ENCODE measurements at places on chromosomes 5 and 9.

GRCh38 chr9:109258481-109259302 is 62.2 kb downstream of the EPB41L4B start:
- DNase-seq: peak; percentile 38

- DNase-seq: no peak
These were observed 77.5 kb upstream of the SPATA31D4 start for GRCh38 chr9:81850724-81851123.

- no peak for DNase-seq
These were observed 26.6 kb upstream of the PIP5K1B start for GRCh38 chr9:68678430-68678829.

- DNase-seq: no peak
These were observed 84.6 kb upstream of the DNAH5 start for GRCh38 chr5:14028938-14029584.

GRCh38 chr9:7333719-7334118 is 465.9 kb downstream of the DMAC1 start:
- no peak for DNase-seq

GRCh38 chr9:89839449-89839848 is 234.6 kb downstream of the GADD45G start:
- DNase-seq: no peak

DNA sequence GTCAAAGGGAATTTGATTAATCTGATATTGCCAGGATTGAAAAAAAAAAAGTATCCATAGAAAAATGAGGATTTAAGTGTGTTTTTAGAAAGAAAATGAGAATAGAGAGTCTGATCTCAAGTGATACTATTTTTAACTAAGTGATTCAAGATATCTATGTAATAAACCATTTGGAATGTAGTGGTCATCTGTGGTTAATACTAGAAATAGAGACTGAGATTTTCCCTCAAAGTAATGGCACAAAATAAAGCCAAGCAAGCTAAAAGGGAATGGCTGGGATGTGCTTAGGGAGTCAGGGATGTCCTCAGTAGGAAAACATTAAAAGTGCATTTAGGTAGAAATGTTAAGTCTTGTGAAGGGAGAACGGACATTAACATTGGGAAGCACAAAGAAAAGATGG is 90.6 kb downstream of the FBXO4 start:
- no peak for DNase-seq

- DNase-seq: no peak
These were observed 511 bp downstream of the CYSTM1 start for GRCh38 chr5:140175367-140176030.

GRCh38 chr5:62779010-62779422 is 200.4 kb downstream of the LRRC70 start:
- DNase-seq: peak; percentile 10

GRCh38 chr9:69063839-69064238 is 28.3 kb downstream of the FXN start:
- no peak for DNase-seq

DNA sequence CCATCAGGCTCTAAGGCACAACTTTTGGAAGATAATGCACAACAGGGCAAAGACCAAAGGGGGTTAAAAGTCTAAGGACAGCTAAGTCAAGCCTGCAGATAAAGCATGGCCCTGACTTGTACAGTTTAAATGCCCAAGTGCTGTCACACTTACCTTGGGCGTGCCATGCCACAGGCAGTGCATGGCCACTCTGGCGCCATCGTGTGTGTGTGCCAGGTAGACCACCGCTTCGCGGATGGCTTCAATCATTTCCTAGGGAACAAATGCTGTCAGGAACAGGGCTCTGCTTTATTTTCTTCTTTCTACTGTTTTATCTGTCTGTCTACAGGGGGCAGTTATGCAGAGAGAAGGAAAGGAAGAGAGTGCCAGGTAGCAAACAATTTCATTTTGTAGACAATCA is 19.3 kb downstream of the PUM3 start:
- no peak for DNase-seq

GRCh38 chr9:87089506-87089905 is 142.2 kb upstream of the GAS1 start:
- no peak for DNase-seq

GRCh38 chr5:9707732-9708462 is 77.7 kb upstream of the TAS2R1 start:
- DNase-seq: no peak

- no peak for DNase-seq
These were observed 305.7 kb upstream of the KCNN2 start for GRCh38 chr5:114056185-114056538.

GRCh38 chr5:154972476-154973080 is 31.7 kb downstream of the MRPL22 start:
- DNase-seq: no peak

- no peak for DNase-seq
These were observed 111.4 kb upstream of the SLC1A3 start for GRCh38 chr5:36494841-36495601.

- no peak for DNase-seq
These were observed 202.9 kb downstream of the SGCD start for GRCh38 chr5:156529892-156530291.

GRCh38 chr9:77949751-77950436 is 81.7 kb downstream of the GNAQ start:
- no peak for DNase-seq

DNA sequence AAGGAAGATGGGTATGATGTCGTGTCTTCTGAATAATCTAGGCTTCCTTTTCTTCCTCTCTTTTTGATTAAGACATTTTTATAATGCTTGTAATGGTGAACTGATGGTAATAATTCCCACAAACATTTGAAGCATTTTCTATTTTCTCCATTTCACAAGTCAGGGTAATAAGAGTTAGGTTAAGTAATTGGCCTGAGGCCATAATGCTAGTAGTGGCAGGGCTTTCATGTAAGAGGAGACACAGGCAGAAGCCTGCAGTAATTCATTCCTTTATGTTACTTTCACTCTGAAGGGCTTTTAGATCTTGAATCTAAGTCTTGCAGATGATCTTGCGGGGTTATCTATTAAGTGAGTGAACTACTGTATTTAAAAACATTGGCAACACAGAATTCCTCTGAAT is 374.9 kb downstream of the MAT2B start:
- DNase-seq: no peak

- no peak for DNase-seq
These were observed 63.8 kb downstream of the ATP10B start for GRCh38 chr5:160788102-160788660.

DNA sequence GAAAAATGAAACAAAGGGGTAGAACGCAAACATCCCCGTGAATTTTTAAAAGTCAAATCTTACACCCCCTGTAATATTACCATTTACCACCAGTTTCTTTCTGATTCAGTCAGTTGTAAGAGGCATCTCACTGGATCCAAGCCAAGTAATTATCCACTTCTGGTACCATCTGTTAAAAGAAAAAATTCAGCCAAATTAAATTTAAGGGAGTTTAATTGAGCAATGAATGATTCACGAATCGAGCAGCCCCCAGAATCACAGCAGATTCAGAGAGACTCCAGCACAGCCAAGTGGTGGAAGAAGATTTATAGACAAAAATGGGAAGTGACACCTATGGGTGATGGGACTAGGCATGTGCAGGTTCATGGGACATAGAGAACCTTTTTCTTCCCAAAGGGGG is 29.9 kb upstream of the MTMR12 start:
- DNase-seq: no peak

DNA sequence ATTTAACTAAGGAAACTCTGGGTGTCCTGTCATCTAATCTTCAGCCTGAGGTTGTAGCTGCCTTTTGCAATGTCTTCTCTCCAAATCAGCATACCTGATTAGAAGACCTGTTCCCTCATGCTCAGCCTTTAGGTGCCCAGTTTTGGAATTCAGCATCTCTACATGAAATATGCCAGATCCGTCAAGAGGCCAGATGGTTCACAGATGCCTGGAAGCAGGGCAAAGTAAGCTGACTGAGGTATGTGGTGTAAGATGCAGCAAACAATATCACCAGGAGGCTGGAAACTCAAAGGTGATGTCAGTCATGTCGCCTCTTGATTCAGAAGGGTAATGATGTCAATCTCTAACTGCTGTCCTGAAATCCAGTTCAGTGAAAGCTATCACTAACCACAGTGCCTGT is 324.4 kb downstream of the PRELID2 start:
- DNase-seq: no peak

GRCh38 chr5:60843386-60843935 is 608 bp downstream of the ELOVL7 start:
- DNase-seq: no peak

DNA sequence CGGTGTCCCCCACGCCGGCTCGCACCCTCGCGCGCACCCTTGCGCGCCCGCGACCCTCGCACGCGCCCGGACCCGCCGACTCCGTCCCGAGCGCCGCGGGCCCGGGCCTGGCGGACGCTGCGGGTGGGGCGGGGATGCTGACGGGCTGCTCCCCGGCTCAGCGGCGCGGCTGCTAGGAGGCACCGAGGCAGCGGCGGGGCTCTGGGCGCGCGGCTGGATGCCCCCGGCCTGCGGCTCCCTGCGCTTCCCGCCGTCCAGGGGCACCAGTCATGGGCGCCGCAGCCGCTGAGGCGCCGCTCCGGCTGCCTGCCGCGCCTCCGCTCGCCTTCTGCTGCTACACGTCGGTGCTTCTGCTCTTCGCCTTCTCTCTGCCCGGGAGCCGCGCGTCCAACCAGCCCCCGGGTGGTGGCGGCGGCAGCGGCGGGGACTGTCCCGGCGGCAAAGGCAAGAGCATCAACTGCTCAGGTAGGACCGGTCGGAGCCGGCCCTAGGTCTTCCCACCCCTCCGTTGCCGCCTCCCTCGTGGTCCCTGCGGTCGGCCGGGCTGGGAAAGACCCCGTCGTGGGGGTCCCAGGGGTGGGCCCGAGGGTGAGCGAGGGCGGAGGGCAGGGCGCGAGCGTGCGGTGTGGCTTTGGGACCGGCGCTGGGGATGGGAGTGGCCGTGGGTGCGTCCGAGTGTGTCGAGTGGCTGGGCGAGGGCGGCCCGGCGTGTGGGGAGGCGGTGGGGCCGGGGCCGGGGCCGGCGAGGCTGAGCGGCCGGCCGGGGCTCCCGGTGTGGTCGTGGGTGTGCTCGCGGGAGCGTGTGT is 530 bp downstream of the TMEFF1 start:
- DNase-seq: peak; percentile 16

DNA sequence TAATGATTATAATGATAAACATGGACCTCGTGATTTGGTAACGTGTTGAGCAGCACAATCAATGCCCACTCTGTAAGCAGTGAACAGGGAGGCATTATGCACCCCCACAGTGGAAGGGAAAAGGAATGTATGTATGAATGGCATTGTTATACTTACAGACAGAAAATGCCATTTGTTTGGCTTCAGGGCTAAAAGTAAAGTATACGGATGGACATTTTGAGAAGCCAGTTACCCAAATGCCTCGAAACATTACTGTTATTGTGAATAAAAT is 260.2 kb upstream of the PPP1R2B start:
- DNase-seq: no peak

DNA sequence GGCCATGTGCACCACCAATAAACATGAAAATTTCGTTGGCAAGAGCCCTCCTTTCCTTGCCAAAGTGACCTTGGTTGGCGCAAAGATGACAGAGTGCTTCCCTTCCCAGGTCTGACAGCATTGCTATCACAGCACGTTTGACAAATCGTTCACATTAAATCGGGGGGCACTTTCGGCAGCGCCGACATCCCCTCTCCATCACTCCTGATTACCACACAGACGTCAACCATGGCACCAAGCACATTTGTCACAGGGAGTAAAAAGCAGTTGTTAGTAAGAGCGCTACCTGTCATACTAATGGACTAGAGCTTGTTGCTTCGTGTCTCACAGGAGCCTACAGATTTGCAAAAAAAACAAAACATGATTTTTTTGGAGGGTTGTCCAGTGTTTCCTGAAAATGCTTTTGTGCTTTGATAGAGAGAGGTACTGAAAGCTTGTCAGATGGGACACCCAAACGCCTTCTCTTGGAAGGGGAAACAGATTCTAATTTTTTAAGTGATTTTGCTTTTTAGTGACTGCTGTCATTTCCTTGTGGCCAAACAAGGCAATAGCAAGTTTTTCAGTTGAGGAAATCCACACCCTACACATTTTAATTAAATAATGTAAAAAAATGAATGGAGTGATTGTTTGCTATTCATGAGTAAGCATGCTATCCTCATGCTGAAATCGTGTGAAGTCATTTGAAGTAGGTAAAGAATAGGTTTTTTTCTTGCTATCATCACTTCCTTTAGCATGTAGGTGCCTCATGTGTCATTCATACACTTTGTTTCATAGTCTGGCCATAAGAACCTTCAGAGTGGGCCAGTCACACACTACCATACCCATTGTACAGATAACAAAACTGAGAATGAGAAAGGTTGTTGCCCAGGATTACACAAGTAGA is 682.8 kb upstream of the WWC1 start:
- no peak for DNase-seq
